ENCODE measurements at places on chromosomes 7 and 10.

DNA sequence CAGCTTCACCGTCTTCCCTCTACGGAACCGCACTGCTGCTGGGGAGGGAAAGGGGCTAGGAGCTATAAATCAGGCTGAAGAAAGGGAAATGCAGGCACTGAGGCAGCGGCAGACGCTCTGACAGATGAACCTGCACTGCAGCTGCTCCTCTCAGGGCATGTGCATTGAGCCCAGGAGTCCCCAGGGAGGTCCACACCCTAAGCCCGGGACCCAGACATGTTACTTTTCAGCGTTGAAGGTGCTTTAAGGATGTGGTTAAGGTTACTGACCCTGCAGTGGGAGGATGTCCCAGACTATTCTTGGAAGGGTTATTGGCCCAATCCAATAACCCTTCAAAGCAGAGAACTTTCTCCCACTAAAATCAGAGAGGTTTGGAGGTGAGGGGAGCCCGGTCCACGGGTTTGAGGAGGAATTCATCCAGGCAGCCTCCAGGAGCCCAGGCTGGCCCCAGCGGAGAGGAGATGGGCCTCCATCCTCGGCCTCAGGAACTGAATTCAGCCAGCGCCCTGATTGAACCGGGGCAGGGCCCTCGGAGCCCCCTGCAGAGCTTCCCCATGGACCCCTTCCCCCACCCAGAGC is 75.4 kb downstream of the ADARB2 start:
- DNase-seq: no peak

GRCh38 chr10:11014671-11015445 is 2.8 kb upstream of the CELF2 start:
- DNase-seq: no peak

GRCh38 chr10:128854963-128855362 is 612.1 kb upstream of the MGMT start:
- DNase-seq: no peak

- DNase-seq: no peak
Observed at GRCh38 chr7:18555120-18555519, 59.6 kb downstream of the HDAC9 start.

- DNase-seq: peak; percentile 91
Observed at GRCh38 chr7:75732764-75733630, 5.7 kb downstream of the HIP1 start.

- DNase-seq: no peak
Observed at GRCh38 chr10:28774051-28774995, 97.0 kb downstream of the BAMBI start.

- DNase-seq: peak; percentile 91
Observed at GRCh38 chr7:4883372-4884144, at the start of gene RADIL. RADIL (minus strand) TSS chr7:4883716; CDS start chr7:4878139, 5,577 bp downstream.

DNA sequence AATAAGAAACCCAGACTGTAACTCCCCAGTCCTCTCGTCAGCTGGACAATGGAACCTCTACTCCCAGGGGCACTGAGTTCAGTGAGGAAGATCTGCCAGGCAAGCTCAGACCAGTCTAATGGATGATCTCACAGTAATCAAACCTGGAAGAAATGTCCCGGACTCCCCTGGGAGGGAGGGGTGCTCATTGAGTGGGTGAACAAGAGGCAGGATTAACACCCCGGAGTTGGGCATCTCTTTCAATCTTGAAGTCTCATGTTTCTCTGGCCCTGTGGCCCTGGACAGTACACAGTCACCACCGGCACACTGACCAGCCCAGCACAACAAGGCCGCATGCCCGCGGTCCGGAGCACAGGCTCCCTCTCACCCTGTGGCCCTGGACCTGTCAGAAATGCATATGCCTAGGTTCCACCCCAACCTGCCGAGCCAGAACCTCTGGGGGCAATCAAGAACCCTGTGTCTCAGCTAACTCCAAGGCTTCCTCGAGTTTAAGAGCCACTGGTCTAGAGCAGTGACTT is 27.8 kb downstream of the CXCL12 start:
- DNase-seq: no peak

- no peak for DNase-seq
Observed at GRCh38 chr7:3234851-3235250, 66.2 kb upstream of the SDK1 start.

GRCh38 chr10:122073508-122073907 is 84.5 kb downstream of the TACC2 start:
- peak; percentile 9 for DNase-seq

DNA sequence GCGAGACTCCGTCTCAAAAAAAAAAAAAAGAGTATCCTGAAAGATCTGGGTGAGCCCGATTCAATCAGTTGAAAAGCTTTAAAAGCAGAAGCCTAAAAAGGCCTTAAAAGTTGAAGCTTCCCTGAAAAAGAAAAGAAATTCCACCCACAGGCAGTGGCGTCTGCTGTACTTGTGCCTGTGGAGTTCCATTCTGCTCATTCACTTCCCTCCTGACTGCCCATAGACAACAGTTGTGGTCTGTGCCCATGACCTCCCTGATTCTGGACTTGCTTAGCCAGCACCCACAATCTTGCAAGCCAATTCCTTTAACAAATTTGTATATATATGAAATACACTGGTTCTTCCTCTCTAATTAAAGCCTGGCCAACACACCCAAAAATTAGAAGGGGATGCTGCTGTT is 141.7 kb downstream of the DLG5 start:
- DNase-seq: peak; percentile 61

GRCh38 chr10:65611592-65611991 is 1314.2 kb upstream of the LRRTM3 start:
- DNase-seq: peak; percentile 8
